Effector CD4-positive, alpha-beta T cell (primary cell): ENCODE measurements at places on chromosomes 3 and 15.

GRCh38 chr15:59174151-59174834, 32.4 kb upstream of the LDHAL6B start:
- no peak for DNase-seq

DNA sequence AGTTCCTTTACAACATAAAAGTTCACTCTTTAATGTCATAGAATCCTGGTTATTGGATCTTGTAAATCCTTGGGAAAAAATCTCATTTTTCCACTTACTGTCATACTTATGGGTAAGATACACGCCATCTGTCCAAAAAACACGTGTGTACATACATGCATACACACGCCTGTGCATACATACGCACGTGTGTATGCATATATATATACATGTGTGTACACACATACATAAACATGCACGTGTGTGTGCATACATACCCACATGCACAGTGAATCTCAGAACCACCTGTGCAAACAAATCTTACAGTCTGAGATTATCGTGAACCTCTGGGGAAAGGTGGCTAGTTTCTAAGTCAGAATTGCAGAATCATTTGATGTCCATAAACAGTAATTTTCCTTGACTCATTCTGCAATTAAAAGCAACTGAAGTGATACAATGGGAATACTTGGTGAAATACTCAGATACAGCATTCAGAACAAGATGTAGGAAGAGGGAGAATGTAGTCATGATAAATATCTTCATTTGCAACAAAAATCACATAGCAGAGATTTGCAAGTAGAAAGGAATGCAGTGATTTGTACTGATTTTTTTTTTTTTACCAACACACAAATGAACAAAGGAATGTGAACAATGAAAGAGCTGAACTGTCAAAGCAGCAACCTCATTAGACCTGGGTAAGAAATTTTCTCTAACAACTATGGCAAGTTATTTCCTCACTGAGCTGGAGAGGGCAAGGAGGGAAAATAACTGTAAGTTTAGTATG, 160.6 kb upstream of the POU1F1 start:
- DNase-seq: no peak

GRCh38 chr3:134430174-134430573, 55.6 kb downstream of the ANAPC13 start:
- no peak for DNase-seq

- DNase-seq: no peak
Measured at GRCh38 chr15:72940229-72940622, 112.0 kb upstream of the NEO1 start.

- no peak for DNase-seq
Measured at GRCh38 chr3:23650371-23651140, 155.2 kb upstream of the UBE2E1 start.

- no peak for DNase-seq
Measured at GRCh38 chr3:161305095-161305991, 66.0 kb downstream of the SPTSSB start.

- DNase-seq: no peak
Measured at GRCh38 chr3:43770426-43771103, 79.8 kb downstream of the ABHD5 start.
